ENCODE measurements at places on chromosomes 3 and 15.

- no peak for DNase-seq
These were observed 124.7 kb upstream of the FRMD4B start for GRCh38 chr3:69510481-69511030.

DNA sequence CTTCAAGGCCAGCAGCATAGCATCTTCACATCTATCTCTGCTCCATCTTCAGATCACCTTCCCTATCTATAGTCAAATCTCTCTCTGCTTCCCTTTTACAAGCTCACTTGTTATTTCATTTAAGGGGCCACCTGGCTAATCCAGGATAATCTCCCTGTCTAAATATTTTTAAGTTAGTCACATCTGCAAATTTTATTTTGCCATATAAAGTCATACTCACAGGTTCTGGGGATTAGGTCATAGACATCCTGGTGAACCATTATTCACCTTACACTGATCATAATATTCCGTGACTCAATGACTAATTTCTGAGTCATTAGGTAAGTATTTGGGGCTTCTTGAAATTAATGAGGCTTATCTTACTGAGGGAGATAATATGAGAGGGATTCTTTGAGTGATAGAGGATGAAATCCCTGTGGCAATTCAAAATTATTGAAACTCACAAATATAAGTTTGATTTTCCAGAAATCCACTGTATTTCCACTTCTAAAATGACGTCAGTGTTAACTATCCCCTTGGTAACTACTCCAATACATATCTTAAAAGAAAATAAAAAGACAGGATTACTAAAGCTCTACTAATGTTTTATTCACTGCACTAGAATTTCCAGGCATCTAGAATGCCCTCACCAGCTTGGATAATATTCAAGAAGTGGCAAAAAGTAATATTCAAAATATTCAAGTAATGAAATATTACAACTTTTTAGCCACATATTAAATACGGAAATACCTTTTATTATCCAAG, 93.7 kb upstream of the RBMS3 start:
- no peak for DNase-seq

- DNase-seq = peak; percentile 22
These were observed 333.2 kb upstream of the TRIM42 start for GRCh38 chr3:140344601-140345205.

- DNase-seq = no peak
These were observed 14.5 kb downstream of the RTP4 start for GRCh38 chr3:187382609-187383151.

DNA sequence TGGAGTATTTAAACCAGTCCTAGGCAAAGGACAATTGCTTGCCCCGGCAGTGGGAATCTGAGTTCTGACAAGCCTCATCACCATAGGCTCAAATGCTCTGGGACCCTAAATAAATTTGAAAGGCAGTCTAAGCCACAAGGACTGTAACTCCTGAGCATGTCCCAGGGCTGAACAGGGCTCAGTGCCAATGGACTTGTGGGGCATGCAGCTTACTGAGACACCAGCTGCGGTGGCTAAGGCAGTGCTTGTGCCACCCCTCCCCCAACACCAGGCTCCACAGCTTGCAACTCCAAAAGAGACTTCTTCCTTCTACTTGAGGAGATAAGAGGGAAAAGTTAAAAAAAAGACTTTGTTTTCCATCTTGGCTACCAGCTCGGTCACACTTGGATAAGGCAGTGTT, 289.7 kb upstream of the DCBLD2 start:
- DNase-seq = no peak

DNA sequence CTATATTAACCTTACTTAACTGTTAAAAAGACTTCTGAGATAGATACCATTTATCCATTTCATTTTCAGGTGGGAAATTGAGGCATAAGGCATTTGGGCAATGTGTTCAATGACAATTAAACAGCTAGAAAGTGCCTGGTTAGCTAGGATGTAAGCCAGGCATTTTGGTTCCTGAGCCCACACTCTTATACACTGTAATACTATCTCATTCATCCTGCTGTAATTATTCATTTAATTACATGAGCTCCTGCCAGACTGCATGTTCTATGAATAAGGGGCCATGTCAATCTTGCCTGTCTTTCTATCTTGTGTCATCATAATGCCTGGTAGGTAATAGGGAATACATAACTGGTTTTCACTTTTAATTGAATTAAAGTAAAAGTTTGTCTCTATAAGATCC, 74.0 kb downstream of the RBMS3 start:
- peak; percentile 4 for DNase-seq

All from NCI-H748 treated with DMSO at 0.1 percent for 48 hours (cell line).